ENCODE measurements at places on chromosomes 2 and 18.

DNA sequence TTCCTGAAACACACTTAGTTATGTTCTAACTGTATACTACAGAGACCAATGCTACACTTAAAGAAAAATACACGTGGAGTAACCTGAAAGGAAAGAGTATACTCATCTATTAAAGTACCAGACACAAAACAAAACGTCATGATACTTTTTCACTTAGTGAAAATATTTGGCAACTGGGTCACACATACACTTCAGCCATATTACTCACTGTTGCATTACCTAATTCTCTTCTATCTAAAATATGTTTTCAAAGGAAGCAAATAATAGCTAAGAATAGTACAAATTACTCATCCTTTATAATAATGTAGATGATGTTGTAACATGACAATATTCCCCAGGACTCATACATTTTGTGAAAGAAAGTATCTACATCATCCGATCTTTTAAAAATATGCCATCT, 76.5 kb upstream of the EPB41L3 start:
- no peak for DNase-seq

GRCh38 chr18:22020127-22020866, 149.1 kb upstream of the GATA6 start:
- DNase-seq, result no peak

DNA sequence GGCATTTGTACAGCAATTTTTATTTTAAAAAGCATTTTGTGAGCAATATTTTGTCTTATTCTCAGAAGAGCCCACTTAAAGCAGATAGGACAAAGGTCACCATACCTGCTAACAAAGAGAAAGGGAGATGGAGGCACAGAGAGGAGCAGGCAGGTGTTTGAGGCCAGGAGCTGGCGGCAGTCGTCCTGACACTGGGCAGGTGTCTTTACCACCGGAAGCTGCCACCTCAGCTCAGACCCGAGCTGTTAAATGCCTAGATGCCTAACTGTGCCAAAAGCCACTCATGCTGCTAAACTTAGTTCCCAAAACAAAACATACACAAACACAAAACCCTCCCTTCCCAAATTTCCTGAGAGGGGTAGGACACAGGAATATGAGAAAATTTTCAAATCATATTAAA, 120.9 kb downstream of the CNTNAP5 start:
- DNase-seq, result no peak

- no peak for DNase-seq
These were observed 20.1 kb upstream of the ACMSD start for GRCh38 chr2:134818321-134818720.

DNA sequence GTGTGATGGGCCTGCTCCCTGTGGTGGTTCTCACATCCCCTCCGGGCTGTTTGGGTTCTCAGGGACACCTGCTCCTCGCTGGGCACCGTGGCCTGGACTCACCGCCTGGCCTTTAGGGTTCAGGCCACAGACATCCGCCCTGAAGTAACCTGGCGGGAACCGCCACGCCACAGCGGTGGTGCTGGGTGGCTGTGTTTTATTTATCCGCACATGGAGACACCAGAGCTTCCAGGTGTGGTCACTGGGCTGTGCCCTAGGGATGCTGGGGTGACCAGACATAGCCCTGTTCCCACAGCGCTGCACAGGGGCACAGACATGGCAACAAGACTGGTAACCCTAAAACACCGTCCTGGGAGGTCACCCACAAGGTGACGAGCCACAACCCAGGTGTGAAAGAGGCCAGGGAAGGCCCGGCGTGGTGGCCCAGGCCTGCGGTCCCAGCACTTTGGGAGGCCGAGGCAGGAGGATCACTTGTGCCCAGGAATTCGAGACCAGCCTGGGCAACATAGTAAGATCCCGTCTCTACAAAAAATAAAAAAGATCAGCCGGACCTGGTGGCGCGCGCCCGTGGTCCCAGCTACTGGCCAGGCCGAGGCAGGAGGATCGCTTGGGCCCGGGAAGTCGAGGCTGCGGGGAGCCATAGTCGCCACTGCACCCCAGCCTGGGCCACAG, 649 bp upstream of the HSBP1L1 start:
- no peak for DNase-seq
